ENCODE measurements at places on chromosomes 12 and 14.
A peak's percentile ranks its signal among the peaks of the same experiment; 100 is the strongest.

GRCh38 chr14:72845683-72846082, 48.2 kb downstream of the DPF3 start:
- no peak for DNase-seq

- DNase-seq, result peak; percentile 39
Observed at GRCh38 chr12:70619471-70620152, 17.6 kb downstream of the PTPRB start.

- DNase-seq, result no peak
Observed at GRCh38 chr12:126114441-126114840, 1049.2 kb downstream of the AACS start.

DNA sequence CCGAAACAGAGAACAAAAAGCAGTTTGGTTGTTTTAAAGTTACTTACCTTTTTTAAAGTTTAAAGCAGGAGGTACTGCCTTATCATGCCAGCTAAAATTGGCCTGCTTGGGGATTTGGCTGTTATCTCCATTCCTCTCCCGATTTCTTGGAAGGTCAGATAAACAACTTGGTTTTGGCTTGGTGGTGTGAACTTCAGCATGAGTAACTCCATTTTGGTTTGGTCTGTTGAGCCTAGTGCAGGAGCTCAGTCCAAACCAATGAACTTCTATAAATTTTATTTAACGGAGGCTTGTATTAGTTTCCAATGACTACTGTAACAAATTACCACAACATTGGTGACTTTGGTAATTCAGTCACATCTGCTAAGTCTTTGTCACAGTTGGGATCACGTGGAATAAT, 82.3 kb downstream of the PLEKHA5 start:
- DNase-seq, result no peak

- DNase-seq, result no peak
Observed at GRCh38 chr14:98819132-98819866, 452.7 kb downstream of the BCL11B start.

Data from COLO829 (cell line).